ENCODE measurements at places on chromosomes 5 and 9.

DNA sequence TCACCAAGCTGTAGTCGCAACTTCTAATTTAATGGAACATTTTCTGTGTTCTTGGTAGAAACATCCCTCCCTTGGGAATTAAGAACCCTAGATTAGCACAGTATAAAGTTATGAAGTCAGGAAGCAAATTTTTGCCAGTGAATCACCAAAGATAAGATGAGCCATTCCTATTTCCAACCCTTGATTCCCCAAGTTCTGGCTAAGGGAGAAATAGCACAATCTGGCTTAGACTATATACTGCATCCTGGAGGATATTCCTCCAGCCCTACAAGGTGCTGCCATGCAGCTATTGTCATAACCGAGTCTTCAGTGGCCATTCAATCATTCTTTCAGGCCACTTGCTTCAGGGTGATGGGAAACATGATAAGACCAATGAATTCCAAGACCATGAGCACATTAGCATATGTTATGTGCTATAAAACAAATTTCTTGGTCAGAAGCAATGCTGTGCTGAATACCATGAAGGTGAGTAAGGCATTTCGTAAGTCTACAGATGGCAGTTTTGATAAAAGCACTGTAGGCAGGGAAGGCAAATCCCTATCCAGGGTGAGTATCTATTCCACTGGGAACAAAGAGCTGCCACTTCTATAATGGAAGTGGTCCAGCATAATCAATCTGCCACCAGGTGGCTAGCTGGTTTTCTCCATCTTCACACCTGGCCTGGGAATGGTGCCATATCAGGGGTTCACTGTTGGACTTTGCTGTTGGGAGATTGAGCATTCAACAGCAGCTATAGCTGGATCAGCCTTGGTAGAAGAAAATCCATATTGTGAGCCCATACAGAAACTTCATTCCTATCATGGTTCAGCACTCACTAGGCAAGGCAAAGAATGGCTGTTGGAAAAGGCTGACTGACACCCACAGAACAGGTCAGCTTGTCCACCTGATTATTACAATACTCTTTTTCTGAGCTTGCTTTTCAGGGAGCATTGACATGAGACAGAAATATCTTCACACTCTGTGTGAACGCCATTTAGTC is 19.6 kb upstream of the ARL15 start:
- peak; percentile 98 for DNase-seq

- DNase-seq, result no peak
Measured at GRCh38 chr5:113302120-113302519, 132.7 kb downstream of the TSSK1B start.

DNA sequence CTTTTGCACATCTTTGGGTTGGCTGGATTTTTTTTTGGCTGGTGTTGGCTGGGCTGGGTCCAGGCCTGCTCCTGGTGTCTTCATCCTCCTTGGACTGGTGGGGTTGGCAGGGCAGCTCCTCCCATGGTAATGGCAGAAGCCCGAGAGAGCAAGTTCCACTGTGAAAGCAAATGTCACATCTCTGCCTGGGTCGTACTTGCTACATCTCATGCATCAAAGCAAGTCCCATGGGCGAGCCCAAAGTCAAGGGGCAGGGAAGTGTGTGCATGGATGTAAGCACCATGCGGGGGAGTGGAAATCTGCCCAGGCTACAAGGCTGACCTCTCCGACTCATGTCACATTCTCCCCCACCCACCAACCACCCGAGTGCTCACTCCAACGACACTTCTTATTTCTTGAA is 26.7 kb downstream of the NKX2-5 start:
- DNase-seq, result no peak

GRCh38 chr9:118595719-118596305 is 773.4 kb downstream of the BRINP1 start:
- peak; percentile 72 for DNase-seq

DNA sequence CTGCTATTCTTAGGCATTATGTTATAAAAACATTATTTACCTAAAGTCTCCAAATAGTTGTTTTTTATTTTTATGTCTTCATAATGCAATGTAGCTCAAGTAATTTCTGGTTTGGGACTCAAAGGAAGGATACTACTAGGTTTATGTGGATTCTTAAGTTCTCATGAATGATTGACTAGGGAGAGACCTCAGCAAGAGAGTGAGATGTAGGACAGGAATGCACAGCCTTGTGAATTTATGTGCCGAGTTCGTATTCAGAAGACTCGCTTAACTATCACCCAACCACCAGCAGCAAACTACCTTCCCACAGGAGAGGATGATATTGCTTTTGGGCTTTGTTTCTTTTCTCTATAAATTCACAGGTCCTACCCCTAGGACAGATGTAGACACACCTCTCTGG is 282.9 kb downstream of the ARHGEF28 start:
- no peak for DNase-seq

- DNase-seq, result no peak
Measured at GRCh38 chr5:6387970-6388369, 9.6 kb upstream of the MED10 start.

- no peak for DNase-seq
Measured at GRCh38 chr5:169917500-169917899, 62.8 kb downstream of the INSYN2B start.

GRCh38 chr9:129640871-129641749 is 841 bp downstream of the ASB6 start:
- DNase-seq, result no peak

GRCh38 chr5:140073296-140073695 is 30.2 kb upstream of the NRG2 start:
- peak; percentile 51 for DNase-seq

GRCh38 chr5:151628112-151628823 is 37.1 kb upstream of the FAT2 start:
- no peak for DNase-seq

DNA sequence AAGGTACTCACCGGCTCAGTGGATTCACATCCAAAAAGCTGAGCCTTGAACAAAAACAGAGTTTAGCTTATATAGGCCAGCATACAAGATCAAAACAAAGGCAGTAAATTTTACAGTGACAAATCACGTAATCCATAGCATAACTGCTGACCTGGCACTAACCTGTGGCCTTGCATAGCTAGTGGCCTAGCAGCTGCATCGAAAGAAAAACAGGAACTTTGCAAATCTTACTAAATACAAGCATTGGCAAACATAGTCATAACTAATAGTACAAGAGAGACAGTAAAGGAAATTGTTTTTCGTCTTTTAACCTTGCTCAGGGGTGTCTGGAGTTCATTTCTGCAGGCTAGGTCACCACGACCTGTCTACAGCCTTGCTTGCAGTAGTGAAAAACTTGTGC is 4.8 kb downstream of the HSDL2 start:
- no peak for DNase-seq

DNA sequence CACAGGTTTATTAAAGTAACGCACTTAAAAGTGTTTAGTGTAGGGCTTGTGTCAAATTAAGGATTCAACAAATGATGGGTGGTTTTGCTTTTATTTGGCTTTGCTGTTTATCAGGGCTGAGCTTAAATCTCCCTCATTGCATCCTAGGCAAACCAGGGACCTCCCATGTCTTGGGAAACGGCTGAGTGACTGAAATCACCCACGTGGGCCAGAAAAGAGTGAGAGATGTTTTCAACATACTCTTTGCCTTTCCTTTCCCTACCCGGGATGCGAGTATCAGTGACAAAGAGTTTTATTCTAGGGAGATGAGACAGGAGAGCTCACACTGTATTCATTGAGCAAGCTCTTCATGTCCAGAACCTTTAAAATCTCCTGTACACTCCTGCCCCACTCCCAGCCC is 23.3 kb downstream of the KCNMB1 start:
- no peak for DNase-seq

- no peak for DNase-seq
Measured at GRCh38 chr9:136029556-136029955, 65.5 kb downstream of the NACC2 start.

- no peak for DNase-seq
Measured at GRCh38 chr5:166083183-166083959, 2208.1 kb upstream of the WWC1 start.

Measured in ELR (cell line).